Muscle of arm (tissue), 14 donors: ENCODE measurements at places on chromosomes 1 and 21.
A peak's percentile ranks its signal among the peaks of the same experiment; 100 is the strongest.

GRCh38 chr1:57248830-57249229 is 175.0 kb downstream of the DAB1 start:
- no peak for DNase-seq

GRCh38 chr1:8378178-8378577 is 60.3 kb downstream of the SLC45A1 start:
- no peak for DNase-seq

DNA sequence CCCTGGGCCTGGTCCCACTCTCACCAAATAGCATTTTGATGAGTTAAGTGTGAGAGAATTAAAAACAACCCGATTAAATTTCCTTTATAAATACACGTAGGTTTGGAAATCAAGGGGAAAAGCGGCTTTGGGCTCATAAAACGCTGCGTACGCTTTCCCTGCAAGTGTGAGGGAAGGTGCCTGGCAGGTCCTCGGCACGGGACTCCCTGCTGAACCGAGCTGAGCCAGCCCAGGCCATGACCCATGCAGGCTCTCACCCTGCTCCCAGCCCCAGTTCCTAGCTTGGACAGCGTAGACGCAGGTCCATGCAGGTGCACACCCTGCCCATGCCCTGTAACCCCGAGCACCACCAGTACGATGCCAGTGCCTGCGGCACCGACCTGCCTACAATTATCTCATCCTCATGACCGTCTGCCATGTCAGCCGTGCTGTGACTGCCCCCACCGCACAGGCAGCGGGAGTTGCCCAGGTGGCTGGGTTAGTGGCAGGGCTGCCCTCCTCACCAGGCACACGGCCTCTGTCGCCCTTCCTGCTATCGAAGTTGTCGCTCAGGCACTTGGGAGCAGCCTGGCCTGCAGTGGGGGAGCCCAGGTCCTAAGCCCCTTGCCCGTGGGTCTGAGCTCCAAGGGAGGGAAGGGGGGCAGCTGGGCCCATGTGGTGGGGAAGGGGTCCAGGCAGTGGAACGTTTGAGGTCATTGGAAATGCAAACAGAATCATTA is 41.0 kb upstream of the ACTRT2 start:
- no peak for DNase-seq

DNA sequence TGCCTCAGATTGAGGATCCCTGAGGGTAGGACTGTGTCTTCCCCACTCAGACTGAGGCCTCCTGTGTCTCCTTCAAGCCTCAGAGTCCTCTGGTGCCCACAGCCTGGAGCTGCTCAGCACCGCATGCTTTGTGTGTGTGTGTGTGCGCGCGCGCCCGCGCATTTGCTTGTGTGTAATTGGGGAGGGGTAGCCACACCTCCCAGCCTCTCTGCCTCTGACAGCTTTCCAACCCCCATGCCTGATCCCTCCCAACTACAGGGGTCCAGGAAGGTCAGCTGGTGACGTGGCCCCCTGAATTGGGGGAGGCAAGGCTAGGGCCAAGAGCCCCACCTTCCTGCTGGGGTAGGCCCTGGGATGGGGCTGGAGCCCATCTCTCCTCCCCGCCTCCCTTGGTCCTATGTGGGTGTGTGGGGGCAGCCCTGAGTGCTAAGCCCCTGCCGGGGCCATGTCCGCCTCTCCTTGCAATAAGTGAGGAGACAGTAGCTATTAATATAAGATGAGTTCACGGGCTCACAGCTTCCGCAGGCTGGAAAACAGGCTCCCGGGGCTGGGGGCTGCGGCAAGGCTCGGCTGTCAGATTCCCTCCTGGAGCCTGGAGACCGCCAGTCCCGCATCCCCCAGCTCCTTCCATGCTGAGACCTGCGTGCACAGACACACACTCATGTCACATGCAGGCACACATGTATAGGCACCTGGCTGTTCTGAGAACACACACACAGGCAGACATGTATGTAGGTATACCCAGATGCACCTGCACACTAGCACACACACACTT is 7.0 kb downstream of the GPR3 start:
- DNase-seq: no peak

DNA sequence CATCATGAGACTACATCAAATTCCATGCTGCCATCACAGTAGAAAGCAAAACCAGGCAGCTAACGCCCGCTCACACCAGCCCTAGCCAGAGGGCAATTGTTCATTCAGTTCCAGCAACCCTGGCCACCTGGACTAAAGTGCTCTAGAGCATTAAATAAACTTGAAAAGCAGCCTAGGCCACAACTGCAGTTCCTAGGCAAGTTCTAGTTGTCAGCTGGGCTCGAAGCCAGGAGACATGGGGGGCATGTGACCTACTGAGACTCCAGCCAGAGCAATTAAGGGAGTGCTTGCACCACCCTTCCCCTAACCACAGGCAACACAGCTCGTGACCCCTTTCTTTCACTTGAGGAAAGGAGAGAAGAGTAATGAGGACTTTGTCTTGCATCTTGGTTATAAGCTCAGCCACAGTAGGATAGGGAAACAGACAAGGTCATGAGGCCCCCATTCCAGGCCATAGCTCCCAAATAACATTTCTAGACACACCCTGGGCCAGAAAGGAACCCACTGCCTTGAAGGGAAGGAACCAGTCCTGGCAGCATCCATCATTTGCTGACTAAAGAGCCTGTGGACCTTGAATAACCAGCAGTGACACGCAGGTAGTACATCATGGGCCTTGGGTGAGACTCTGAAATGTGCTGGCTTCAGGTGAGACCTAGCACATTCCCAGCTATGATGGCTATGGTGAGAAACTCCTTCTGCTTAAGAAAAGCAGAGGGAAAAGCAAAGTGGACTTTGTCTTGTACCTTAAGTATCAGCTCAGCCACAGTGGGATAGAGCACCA is 77.0 kb downstream of the ZZZ3 start:
- peak; percentile 1 for DNase-seq

DNA sequence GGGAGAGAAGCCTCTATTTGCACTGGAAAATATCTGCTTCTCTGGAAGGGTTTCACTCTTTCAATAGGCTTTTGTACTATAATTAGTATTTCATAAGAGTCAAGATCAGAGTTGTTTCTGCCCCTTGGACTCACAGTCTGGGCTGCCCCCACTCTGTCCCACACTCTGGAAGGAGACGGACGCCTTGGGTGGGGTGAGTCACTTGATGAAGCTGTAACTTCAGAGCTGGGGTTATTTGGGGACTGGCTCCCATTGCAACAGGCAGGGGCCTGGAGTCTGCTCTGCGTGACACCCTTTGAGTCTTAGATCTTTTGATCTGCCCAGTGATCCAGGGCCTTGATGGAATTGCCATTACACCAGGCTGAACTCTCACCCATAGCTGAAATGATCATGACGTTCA is 4.0 kb upstream of the KCNA10 start:
- DNase-seq: no peak

- peak; percentile 25 for DNase-seq
Observed at GRCh38 chr1:208988811-208989222, 594.7 kb upstream of the CAMK1G start.
